Testis (tissue), 5 donors: ENCODE measurements at places on chromosomes 4 and X. TPM values are rescaled to one million over a fixed set of nuclear protein-coding genes. Genes with fewer than 3 reads are reported as not detected.

- H3K27me3 ChIP-seq = no peaks in the 10 kb centered on the region
- no peaks in the 10 kb centered on the region for H3K4me1 ChIP-seq
- no peak overlapping the region for H3K4me3 ChIP-seq
- no peak for DNase-seq
- no peaks in the 10 kb centered on the region for H3K36me3 ChIP-seq
- H3K27ac ChIP-seq = no peak overlapping the region
Observed at GRCh38 chr4:149823769-149824221, 8.2 kb upstream of the IQCM start.

- H3K36me3 ChIP-seq = no peaks in the 10 kb centered on the region
- DNase-seq = no peak
- no peaks in the 10 kb centered on the region for H3K4me1 ChIP-seq
- H3K27ac ChIP-seq = no peak overlapping the region
Observed at GRCh38 chr4:54687887-54688841, 30.4 kb downstream of the KIT start.

DNA sequence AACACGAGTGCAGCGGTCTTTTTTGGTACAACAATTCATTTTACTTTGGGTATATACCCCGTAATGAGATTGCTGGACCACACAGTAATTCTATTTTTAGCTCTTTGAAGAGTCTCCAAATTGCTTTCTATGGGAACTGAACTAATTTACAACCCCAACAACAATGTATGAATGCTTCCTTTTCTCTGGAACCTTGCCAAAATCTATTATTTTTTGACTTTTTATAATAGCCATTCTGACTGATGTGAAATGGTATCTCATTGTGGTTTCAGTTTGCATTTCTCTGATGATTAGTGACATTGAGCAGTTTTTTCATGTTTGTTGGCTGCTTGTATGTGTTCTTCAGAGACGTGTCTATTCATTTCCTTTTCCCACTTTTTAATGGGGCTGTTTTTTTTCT, 240.8 kb downstream of the STK32B start:
- DNase-seq = no peak
- H3K27ac ChIP-seq = no peak overlapping the region
- no peak overlapping the region for H3K4me3 ChIP-seq
- no peaks in the 10 kb centered on the region for H3K36me3 ChIP-seq
- no peaks in the 10 kb centered on the region for H3K4me1 ChIP-seq

The BANK1 gene
- total RNA-seq = 10.0 TPM

The PPARGC1A gene
- total RNA-seq = 33.0 TPM

The ZNF732 gene
- 5.2 TPM for total RNA-seq

The HTN3 gene
- total RNA-seq = not detected

The SPANXC gene
- total RNA-seq = 2.7 TPM

DNA sequence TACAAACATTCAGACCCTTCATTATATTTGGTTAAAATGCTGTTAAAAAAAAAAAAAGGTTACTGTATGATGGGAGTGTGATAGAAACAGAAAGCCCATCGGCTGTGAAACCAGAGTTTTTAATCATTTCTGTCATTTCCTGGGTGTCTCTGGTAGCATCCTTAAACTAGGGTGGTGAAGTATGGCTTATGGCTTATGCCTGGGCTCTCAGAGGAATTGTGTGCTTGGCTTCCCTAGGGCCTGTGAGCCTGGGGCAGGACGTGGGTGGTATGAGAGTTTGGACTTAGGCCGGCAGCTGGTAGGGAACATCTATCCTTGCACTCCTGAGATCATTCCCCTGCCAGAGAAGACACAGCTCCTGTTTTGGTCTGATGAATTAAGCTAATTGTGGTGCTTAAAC, 52.2 kb downstream of the DCUN1D4 start:
- H3K36me3 ChIP-seq = no peaks in the 10 kb centered on the region
- H3K27me3 ChIP-seq = no peaks in the 10 kb centered on the region
- no peak for DNase-seq
- H3K4me1 ChIP-seq = peaks cover 5% of the 10 kb centered on the region

DNA sequence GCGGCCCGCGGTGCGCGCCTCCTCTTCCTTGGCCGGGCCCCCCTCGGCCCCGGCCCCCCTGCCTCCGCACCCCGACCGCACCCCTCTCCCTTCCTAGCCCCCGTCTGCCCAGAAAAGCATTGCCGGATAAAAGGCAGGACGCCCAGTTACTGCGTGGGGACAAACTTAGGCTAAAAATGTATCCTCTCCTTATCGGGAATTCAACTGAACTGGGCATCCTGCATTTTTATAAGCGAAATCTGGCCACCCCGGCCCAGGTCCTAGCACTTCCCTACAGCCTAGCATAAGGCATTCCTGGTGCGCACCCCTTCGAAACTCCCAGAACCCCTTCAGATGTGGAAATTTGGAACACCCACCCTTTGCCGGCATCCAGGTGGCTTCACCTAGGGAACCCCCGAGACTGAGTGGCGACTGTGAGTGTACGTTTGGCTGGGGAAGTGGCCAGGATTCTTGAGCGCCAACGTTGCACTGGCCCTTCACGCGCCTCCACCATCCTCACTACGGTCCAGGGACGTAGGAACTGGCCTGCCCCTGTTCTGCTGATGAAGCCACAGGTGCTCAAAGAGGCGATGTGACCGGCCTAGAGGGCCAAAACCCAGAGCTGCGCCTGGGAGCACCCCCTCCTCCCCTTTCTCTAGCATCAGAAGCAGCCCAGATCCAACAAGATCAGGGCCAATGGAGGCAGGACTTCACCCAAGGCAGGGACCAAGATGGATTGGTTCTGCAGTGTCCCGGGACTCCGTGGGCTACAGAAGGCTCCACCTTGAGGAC, 5.7 kb upstream of the RNF4 start:
- H3K27me3 ChIP-seq = no peaks in the 10 kb centered on the region
- no peak for DNase-seq
- no peaks in the 10 kb centered on the region for H3K36me3 ChIP-seq
- H3K4me3 ChIP-seq = peak overlapping the region; percentile 41
- H3K27ac ChIP-seq = peak overlapping the region; percentile 12
- peaks cover 15% of the 10 kb centered on the region for H3K4me1 ChIP-seq

The OTUD6A gene
- 17.9 TPM for total RNA-seq

The GPM6B gene
- total RNA-seq = 5.4 TPM

The ERCC6L gene
- total RNA-seq = 1.6 TPM

DNA sequence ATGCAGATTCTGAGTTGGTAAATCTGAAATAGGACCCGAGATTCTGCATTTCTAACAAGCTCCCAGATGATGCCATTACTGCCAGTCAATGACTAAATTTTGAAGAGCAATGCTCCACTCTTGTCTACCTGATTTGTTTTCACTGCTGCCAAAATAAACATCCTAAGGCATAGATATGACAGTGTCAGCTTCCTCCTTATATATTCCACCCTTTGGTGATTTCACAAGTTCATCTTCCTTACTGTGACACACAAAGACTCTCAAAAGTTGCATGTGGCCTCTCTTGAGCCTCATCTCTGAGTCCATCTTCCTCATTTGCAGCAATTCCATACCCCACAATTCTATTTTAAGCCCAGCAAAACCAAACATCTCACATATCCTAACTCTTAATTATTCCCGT, 110.9 kb downstream of the FBXW7 start:
- no peak overlapping the region for H3K27ac ChIP-seq
- no peak overlapping the region for H3K4me3 ChIP-seq
- H3K4me1 ChIP-seq = no peaks in the 10 kb centered on the region
- no peaks in the 10 kb centered on the region for H3K27me3 ChIP-seq
- H3K36me3 ChIP-seq = no peaks in the 10 kb centered on the region

DNA sequence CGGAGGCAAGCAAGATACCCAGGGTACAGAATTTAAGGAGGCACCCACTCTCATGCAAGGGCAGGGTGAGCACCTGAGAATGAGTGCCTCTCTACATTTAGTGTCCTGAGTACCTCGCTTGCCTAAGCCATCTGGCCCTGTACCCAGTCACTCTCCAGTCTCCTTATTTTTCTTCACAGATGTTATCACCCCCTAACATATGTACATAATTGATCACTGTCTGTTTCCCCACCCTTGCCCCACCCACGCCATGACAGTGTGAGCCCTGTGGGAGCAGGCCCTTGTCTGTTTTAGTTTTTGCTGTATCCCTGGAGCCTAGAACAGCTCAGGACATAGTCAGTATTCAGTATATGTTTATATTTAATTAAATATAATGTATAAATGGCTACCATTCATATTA, 113.6 kb downstream of the SPRY1 start:
- H3K4me3 ChIP-seq = no peak overlapping the region
- H3K27ac ChIP-seq = no peak overlapping the region
- H3K27me3 ChIP-seq = no peaks in the 10 kb centered on the region
- DNase-seq = no peak
- H3K4me1 ChIP-seq = peaks cover 3% of the 10 kb centered on the region

The IL21 gene
- total RNA-seq = not detected

The PGAM4 gene
- 0.87 TPM for total RNA-seq

The PLAC1 gene
- total RNA-seq = 0.81 TPM

- H3K27me3 ChIP-seq = no peaks in the 10 kb centered on the region
- no peaks in the 10 kb centered on the region for H3K4me1 ChIP-seq
- no peak overlapping the region for H3K4me3 ChIP-seq
- DNase-seq = no peak
- no peaks in the 10 kb centered on the region for H3K36me3 ChIP-seq
- H3K27ac ChIP-seq = no peak overlapping the region
Observed at GRCh38 chr4:36854554-36854953, 390.0 kb upstream of the NWD2 start.

The CLDN2 gene
- not detected for total RNA-seq

The OTUD5 gene
- 74.3 TPM for total RNA-seq

The CSAG3 gene
- total RNA-seq = 6.0 TPM

GRCh38 chrX:41472231-41472815, 25.2 kb downstream of the NYX start:
- H3K4me3 ChIP-seq = no peak overlapping the region
- H3K27ac ChIP-seq = no peak overlapping the region
- DNase-seq = no peak
- H3K36me3 ChIP-seq = no peaks in the 10 kb centered on the region
- no peaks in the 10 kb centered on the region for H3K4me1 ChIP-seq
- H3K27me3 ChIP-seq = no peaks in the 10 kb centered on the region

- no peak overlapping the region for H3K27ac ChIP-seq
- no peaks in the 10 kb centered on the region for H3K36me3 ChIP-seq
- no peaks in the 10 kb centered on the region for H3K4me1 ChIP-seq
- no peak for DNase-seq
- H3K4me3 ChIP-seq = no peak overlapping the region
Observed at GRCh38 chr4:61772126-61772525, 572.0 kb downstream of the ADGRL3 start.

The NPFFR2 gene
- 1.2 TPM for total RNA-seq

GRCh38 chrX:142204522-142205433, at the start of gene MAGEC2:
Gene MAGEC2 (minus strand): TSS chrX:142205290. CDS start chrX:142203987, 1,303 bp downstream.
- no peaks in the 10 kb centered on the region for H3K4me1 ChIP-seq
- peak; percentile 60 for DNase-seq
- H3K27me3 ChIP-seq = no peaks in the 10 kb centered on the region
- H3K4me3 ChIP-seq = peak within 1 kb of the TSS; percentile 20
- no peaks in the 10 kb centered on the region for H3K36me3 ChIP-seq

- no peaks in the 10 kb centered on the region for H3K36me3 ChIP-seq
- no peak overlapping the region for H3K27ac ChIP-seq
- H3K4me1 ChIP-seq = peaks cover 5% of the 10 kb centered on the region
- no peak overlapping the region for H3K4me3 ChIP-seq
- H3K27me3 ChIP-seq = no peaks in the 10 kb centered on the region
Observed at GRCh38 chr4:7358100-7358735, 76.5 kb downstream of the PSAPL1 start.

GRCh38 chr4:36322921-36323354, 41.5 kb downstream of the DTHD1 start:
- H3K4me1 ChIP-seq = no peaks in the 10 kb centered on the region
- no peaks in the 10 kb centered on the region for H3K36me3 ChIP-seq
- no peaks in the 10 kb centered on the region for H3K27me3 ChIP-seq
- H3K27ac ChIP-seq = no peak overlapping the region

DNA sequence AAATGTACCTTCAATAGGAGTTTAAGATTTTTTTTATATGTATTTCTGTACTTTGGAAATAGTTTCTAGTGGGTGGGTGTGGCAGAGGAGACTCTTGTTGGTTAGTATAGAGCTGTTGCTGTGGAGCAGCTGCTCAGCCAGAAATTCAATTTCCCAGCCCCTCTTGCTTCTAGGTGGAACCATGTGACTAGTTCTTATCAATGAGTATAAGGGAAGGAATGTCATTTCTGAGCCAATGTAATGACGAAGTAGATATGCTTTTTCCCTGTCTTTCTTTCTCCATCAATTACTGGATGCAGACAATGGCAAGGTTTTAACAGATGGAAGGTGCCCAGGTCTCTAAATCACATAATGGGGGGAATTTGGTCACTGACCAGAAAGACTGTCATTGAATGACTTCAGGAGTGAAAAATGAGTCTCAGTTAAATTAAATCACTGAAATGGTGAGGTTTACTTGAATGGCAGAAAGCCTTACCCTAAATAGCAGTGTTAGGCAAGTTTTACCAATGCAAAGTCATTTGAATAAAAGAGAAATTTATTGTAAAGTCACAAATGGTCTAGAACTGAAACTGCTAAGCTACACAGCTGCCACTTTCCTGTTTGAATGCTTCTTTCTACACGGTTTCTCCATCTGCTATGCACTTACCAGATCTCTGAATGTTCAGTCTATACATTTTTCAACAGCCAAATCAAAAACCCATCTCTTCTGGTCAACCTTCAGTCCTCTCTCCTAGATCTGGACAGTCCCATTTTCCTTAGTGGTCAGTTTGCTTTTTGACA, 795.4 kb upstream of the MAGEB2 start:
- no peaks in the 10 kb centered on the region for H3K4me1 ChIP-seq
- H3K27ac ChIP-seq = no peak overlapping the region
- DNase-seq = no peak
- no peak overlapping the region for H3K4me3 ChIP-seq
- no peaks in the 10 kb centered on the region for H3K36me3 ChIP-seq

GRCh38 chr4:180823108-180823507, 1420.1 kb upstream of the TENM3 start:
- DNase-seq = no peak
- H3K4me3 ChIP-seq = no peak overlapping the region
- no peak overlapping the region for H3K27ac ChIP-seq
- H3K4me1 ChIP-seq = no peaks in the 10 kb centered on the region

GRCh38 chr4:189084671-189085070, 856.0 kb upstream of the FRG1 start:
- DNase-seq = no peak
- H3K4me3 ChIP-seq = no peak overlapping the region
- no peaks in the 10 kb centered on the region for H3K36me3 ChIP-seq
- no peaks in the 10 kb centered on the region for H3K4me1 ChIP-seq
- no peaks in the 10 kb centered on the region for H3K27me3 ChIP-seq
- no peak overlapping the region for H3K27ac ChIP-seq

GRCh38 chr4:102390438-102390837, 45.2 kb upstream of the SLC39A8 start:
- no peak for DNase-seq
- H3K27me3 ChIP-seq = no peaks in the 10 kb centered on the region
- H3K4me3 ChIP-seq = no peak overlapping the region
- no peak overlapping the region for H3K27ac ChIP-seq

GRCh38 chr4:80111276-80111675, 38.2 kb upstream of the ANTXR2 start:
- H3K36me3 ChIP-seq = no peaks in the 10 kb centered on the region
- H3K4me1 ChIP-seq = no peaks in the 10 kb centered on the region
- no peak for DNase-seq
- no peaks in the 10 kb centered on the region for H3K27me3 ChIP-seq
- no peak overlapping the region for H3K27ac ChIP-seq
